B cell (primary cell): ENCODE measurements at places on chromosomes 3 and 15. TPM values are rescaled to one million over a fixed set of nuclear protein-coding genes. Genes with fewer than 3 reads are reported as not detected.

GRCh38 chr3:144586382-144586781 lies 614.8 kb downstream of the DIPK2A start:
- DNase-seq, result no peak
- H3K27me3 ChIP-seq, result no peaks in the 10 kb centered on the region
- H3K36me3 ChIP-seq, result no peaks in the 10 kb centered on the region
- no peak overlapping the region for H3K4me3 ChIP-seq

The EPHA6 gene
- not detected in 2 replicates for total RNA-seq

- no peak overlapping the region for H3K4me3 ChIP-seq
- no peak overlapping the region for H3K27ac ChIP-seq
- DNase-seq, result no peak
- H3K4me1 ChIP-seq, result no peaks in the 10 kb centered on the region
- H3K36me3 ChIP-seq, result no peaks in the 10 kb centered on the region
Measured at GRCh38 chr3:46454209-46454595, 10.5 kb downstream of the LTF start.

DNA sequence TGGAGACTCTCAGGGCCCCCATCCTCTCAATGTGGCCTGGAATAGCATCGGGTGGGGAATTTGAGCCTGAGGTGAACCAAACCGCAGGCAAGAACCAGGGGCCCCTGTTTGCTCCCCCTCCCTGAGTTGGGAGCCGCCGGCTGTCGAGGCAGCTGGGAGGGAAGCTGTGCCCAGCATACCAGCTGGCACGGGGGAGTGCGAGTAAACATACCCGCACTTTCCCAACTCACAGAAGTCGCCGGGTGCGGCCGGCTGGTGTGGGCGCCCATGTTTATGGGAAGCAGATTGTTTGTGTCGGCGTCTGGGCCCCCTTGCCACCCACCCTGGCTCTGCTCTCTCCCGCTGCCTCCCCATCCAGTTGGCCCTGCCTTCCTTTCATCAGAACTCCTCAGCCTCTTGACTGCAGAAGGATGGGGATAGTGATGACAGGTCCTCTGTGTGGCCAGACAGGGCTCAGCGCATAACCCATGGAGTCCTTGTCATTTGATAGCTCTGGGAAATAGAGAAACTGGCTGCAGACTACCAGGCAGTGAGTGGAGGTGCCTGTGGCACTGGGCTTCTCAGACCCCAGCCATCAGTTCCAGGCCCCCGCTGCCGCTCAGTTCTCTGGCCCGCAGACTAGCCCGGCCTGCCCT lies 60.4 kb downstream of the CACNA2D2 start:
- no peak for DNase-seq
- H3K36me3 ChIP-seq, result no peaks in the 10 kb centered on the region
- no peaks in the 10 kb centered on the region for H3K4me1 ChIP-seq
- no peak overlapping the region for H3K27ac ChIP-seq

- H3K4me1 ChIP-seq, result no peaks in the 10 kb centered on the region
- no peak for DNase-seq
- H3K4me3 ChIP-seq, result no peak overlapping the region
- H3K27ac ChIP-seq, result no peak overlapping the region
- H3K36me3 ChIP-seq, result no peaks in the 10 kb centered on the region
- H3K27me3 ChIP-seq, result no peaks in the 10 kb centered on the region
Measured at GRCh38 chr3:171417137-171417536, 43.1 kb downstream of the TNIK start.

The RARRES1 gene
- not detected in 2 replicates for total RNA-seq

DNA sequence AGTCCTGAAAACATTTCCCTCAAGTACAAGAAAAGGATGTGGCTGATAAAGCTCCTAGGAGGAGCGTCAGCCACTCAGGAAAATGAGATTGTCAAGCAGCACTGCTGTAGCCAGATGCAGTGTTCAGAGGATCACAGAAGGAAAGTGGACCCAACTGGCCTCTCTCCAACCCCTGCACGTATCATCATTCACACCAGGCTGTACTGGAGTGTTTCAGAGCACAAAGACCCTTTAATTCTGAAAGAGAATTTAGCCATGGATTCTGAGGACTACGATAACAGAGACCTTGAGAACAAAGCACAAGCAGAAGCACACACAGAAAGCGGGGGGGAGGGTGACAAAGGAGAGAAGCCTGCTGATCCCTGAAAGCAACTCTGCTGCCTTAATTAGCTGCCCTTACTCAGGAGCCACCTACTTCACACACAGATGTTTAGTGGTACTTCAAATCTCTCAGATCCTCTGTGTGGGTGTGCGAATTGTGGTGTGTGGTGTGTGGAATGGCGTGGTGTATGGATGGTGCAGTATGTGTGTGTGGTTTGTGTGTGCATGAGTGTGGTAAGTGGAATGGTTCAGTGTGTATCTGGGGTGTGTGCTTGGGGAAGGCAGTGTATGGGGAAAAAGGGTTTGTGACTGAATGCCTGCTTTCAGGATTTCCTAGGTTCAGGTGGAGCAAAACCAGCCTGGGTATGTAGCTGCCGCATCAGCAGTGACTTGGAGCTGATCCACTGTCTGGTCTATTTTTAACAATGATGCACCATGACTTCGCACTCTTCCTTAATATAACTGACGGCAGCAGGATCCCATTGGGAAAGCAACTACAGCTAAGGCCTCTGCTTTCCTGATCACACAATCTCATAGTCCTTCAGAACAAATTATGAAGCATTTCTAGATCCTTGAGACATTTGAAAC lies 192.5 kb downstream of the RSL24D1 start:
- H3K27ac ChIP-seq, result no peak overlapping the region
- H3K4me3 ChIP-seq, result no peak overlapping the region
- H3K36me3 ChIP-seq, result no peaks in the 10 kb centered on the region
- no peaks in the 10 kb centered on the region for H3K27me3 ChIP-seq
- H3K4me1 ChIP-seq, result no peaks in the 10 kb centered on the region

The NANOGP8 gene
- total RNA-seq, result not detected in 2 replicates

DNA sequence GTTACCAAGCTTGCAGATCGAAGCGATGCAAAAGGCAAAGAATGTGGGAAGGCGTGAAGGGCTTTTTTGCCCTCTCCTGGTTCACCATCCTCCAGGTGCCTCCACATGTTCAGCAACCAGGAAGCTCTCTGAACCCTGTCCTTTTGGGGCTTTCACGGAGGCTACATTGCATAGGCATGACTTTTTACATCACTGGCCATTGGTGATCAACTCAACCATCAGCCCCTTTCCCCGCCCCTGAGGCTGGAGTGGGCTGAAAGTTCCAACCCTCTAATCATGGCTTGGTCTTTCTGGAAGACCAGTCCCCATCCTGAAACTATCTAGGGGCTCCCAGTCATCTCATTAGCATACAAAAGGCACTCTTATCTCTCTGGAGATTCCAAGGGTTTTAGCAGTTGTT lies 52.6 kb downstream of the UACA start:
- DNase-seq, result no peak
- H3K36me3 ChIP-seq, result no peaks in the 10 kb centered on the region
- no peak overlapping the region for H3K4me3 ChIP-seq
- no peaks in the 10 kb centered on the region for H3K4me1 ChIP-seq

The GABRR3 gene
- total RNA-seq, result not detected in 2 replicates

DNA sequence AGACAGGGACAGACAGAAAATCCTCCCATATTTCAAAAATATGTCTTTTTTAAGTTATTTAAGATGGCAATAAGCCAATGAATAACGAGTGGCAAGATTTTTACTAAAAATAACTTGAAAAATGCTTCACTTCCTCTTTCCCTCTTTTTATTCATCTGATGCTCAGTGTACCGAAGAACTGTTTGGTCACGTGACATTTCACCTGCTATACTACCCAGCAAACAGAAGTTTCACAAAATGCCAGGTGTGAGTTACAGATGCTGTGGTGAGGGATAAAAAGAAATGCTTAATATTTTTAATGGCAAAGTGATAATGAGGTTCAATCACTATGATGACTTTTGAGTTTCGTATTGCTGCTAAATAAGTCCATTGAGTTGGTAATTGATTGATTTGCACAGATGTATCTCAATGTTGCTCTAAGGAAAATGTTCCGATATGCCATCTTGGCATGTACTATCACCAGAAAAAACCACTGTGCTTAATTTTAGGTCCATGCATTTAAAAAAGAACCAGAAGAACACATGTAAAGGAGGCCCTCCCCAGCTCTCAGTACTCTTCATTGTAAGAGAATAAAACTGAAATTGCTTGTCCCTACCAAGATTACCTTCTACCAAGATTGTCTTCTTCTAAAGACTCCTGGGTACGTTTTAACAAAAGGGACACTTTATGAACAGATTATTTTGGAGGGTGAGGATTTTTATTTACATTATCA lies 26.0 kb upstream of the SEC62 start:
- DNase-seq, result peak; percentile 91
- no peaks in the 10 kb centered on the region for H3K27me3 ChIP-seq
- H3K4me3 ChIP-seq, result peak overlapping the region; percentile 34
- peaks cover 69% of the 10 kb centered on the region for H3K4me1 ChIP-seq
- H3K36me3 ChIP-seq, result no peaks in the 10 kb centered on the region
- H3K27ac ChIP-seq, result peak overlapping the region; percentile 90

The SYNPR gene
- total RNA-seq, result not detected in 2 replicates

GRCh38 chr3:149620291-149621020 lies 37.4 kb downstream of the WWTR1 start:
- H3K27ac ChIP-seq, result no peak overlapping the region
- no peak overlapping the region for H3K4me3 ChIP-seq
- no peaks in the 10 kb centered on the region for H3K27me3 ChIP-seq
- no peak for DNase-seq
